EL (cell line): ENCODE measurements at places on chromosomes 5 and 9.

GRCh38 chr5:101045689-101046088 is 142.6 kb upstream of the ST8SIA4 start:
- no peak for DNase-seq

GRCh38 chr5:167049043-167049663 is 1242.3 kb upstream of the WWC1 start:
- peak; percentile 26 for DNase-seq

GRCh38 chr9:88974641-88975040 is 16.6 kb upstream of the S1PR3 start:
- no peak for DNase-seq

DNA sequence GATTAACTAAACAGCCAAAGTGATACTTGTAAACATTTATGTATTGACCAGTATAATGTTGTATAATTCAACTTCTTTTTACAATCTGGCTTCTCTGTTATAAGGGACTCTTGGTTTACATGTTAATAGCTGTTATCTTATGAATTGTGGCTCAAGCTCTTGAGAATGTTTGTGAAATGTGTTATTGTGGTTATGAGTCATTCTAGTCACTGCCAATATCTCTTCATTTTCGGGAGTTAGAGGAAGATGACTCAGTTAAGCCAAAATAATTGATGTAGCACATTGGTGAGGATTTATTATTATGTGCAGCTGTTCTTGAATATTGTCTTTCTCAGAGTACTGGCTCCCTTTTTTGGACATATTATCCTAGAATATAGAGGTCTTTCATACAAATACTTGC is 655.2 kb upstream of the RIOK2 start:
- peak; percentile 95 for DNase-seq

DNA sequence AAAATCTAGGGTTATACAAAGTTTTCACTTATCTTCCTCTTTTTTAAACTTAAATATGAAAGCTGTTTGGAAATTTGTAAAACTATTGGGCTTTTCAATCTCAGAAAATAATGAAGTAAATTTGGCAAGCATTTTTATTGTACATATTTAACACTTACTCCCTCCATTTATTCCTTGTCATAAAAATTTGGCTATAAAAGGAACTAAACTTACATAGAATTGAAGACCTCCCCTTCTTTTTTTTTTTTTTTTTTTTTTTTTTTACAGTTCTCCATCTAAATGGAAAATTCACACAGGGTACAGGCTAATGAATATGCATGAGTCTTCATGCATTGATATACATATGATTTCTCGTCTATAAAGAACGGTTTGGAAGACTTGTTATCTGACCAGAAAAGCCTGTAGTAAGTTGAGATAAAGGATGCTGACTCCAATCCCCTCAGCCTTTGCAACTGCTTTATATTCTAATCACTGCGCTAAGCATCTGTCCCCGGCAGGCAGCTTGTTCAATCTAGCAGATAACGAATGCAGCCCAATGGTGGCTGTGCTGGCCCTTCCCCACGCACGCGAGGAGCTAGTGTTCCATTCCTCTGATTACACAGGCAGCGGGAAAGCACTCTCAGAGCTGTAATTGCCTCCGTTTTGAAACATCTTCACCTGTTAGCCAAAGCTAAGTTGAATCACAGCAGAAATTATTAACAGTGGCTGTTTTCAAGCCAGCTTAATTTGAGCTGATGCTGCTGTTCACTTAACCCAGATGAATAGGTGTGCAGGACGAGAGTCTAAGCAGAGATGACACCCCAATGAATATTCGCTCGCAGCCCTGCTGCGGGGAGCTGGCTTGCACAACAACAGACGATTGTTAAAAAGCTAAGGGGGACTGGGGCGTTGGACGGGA is 453.8 kb upstream of the ZNF608 start:
- DNase-seq: peak; percentile 13

DNA sequence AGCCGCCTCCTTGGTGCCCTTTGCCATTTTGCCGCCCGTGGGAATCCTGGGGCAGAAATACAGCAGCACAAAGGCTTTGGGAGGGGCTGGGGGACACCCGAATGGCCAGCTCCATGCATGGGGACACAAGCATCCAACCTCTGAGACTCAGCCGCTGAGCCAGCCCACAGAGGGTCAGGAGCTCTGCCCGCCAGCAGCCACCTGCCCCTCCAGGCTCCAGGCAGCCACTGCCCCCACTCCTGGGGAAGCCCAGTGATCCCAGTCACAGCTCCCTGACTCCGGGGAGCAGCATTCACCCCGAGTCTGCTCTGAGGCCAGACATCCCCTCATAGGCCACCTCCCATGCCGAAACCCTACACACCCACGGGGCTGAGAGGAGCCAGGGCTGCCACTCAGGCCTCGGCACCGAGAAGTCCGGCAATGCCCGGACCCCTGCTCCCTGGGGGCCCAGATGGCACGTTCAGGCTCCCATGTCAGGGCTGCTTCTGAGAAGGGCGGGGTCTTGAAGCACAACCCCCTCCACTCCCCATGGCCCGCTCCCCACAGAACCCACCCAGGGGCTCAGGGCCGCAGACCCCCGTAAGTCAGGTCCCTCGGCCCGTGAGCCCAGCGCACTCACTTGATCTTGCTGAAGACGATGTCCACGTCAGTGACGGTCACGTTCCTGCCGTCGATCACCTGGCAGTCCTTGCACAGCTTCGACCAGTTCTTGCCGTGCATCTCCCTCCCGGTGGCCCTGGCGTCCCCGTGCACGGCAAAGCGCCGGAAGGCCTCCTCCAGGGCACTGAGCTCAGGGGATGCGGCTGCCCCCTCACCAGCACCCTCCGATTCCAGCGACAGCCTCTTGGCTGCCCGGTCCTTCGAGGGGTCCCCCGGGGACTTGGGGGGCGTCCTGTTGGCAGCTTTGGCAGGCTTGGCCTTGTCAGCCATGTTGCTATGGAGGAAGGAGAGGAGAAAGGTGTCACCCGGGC is 15.7 kb downstream of the TPPP start:
- no peak for DNase-seq

DNA sequence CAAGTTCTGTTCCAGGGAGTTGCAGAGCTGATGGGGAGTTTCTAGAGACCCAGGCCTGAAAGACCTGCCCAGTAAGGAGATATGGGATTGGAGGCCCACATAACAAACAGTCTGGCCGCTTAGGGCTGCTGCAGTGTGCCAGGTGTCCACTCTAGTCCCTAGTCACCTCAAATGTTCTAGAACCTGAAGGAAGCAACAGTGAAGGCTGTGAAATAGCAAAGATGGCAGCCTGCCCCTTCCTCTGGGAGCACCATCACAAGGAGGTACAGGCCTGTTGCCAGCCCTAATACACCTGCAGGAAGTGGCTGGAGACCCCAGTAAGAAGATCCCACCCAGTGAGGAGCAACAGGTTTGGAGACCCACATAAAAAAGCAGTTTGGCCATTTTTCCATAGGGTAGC is 783.8 kb upstream of the EDIL3 start:
- no peak for DNase-seq

- DNase-seq: no peak
These were observed 465.2 kb upstream of the RGMB start for GRCh38 chr5:98308231-98308630.

- DNase-seq: peak; percentile 73
These were observed 263.8 kb downstream of the FBXL7 start for GRCh38 chr5:15763754-15764153.

GRCh38 chr9:21579247-21579671 is 97.1 kb upstream of the IFNE start:
- DNase-seq: peak; percentile 36

- no peak for DNase-seq
These were observed 248.6 kb upstream of the EFNA5 start for GRCh38 chr5:107919361-107919760.

DNA sequence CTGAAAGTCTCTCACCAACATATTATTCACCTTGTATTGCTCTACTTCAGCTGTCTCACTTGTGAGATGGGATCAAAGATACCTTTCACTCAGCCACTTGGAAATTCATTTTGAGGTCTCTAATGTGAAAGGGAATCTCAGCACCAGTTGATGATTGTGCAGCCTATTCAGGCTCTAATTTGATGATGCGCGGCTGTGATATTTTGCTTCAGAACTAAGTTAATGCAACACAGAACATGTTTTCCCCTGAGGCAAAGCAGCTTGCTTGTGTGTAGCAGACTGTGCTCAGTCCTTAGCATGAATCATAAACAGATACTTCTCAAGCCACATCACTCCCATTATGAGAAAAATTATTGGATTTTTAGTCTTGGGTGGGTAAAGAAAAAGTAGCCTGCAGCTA is 378.8 kb downstream of the OSTF1 start:
- no peak for DNase-seq

- DNase-seq: no peak
These were observed 73.2 kb upstream of the NR3C1 start for GRCh38 chr5:143476601-143477211.

DNA sequence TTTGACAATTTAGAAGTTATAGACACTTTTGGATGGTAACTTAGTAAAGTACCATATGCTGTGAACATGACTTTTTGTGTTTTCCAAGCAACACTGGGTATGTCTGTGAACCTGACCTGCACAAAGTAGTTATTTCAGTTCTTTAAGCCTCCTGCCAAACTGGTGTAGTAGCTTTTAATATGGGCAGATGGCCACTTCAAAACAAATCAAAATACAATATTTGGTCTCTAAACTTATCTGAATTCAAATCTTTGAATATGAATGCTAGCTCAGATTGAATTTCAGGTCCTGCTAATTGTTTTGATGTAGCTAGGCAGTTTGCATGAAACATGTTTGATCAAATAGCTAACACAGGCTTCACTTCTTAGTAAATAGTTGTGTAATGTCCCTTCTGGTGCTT is 1176.7 kb upstream of the CDH9 start:
- no peak for DNase-seq

DNA sequence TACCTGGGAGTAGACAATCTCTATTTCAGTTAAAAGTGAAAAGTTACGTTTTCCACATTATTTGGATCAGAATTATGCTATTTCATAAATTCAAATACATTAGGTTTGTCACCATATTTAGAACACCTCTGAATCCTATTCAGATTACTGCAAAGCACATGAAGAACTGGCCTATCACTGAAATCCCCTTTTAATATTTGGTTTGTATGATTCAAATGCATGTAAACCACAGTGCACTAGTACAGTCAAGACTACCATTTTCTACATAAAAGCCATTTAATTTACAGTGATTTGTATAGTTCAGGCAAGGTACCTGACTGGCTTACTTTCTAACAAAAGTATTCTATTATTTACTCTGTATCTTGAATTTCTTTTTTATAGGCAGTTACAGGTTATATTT is 212.5 kb downstream of the MEF2C start:
- DNase-seq: no peak

GRCh38 chr9:134476942-134477335 is 150.7 kb downstream of the RXRA start:
- no peak for DNase-seq
